T-helper 17 cell (primary cell): ENCODE measurements at places on chromosomes 3 and 15.

GRCh38 chr3:95210878-95211277, 1148.0 kb downstream of the NSUN3 start:
- no peak for DNase-seq

GRCh38 chr15:68776477-68777270, 44.0 kb downstream of the ANP32A start:
- DNase-seq: no peak

DNA sequence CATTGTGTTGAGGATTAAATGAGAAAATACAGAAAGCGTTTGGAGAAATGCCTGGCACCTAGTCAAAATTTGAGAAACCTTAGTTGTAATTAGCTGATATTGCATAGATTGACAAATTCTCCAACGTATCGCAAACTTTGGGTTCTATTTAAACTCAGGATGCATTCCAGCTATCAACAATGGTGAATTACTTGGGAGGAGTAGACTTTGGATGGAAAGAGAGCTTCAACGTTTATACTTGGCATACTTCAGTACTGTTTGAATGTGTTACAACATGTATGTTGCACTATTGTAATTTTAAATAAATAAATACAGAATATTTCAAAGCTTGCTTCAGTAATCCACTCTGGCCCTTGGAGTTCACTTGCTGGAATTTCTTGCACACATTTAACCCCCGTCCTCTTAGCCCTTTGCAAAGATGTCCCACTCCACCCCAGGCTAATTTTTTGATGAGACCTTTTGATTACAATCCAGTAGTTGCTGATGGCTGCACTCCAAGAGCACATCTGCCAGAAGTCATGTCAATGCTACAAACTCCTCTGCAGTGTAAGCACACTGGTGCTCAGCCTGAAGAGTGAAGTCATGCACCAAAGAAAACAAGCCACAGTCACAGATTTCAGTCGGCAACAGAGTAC, 4.7 kb upstream of the DIS3L start:
- no peak for DNase-seq

DNA sequence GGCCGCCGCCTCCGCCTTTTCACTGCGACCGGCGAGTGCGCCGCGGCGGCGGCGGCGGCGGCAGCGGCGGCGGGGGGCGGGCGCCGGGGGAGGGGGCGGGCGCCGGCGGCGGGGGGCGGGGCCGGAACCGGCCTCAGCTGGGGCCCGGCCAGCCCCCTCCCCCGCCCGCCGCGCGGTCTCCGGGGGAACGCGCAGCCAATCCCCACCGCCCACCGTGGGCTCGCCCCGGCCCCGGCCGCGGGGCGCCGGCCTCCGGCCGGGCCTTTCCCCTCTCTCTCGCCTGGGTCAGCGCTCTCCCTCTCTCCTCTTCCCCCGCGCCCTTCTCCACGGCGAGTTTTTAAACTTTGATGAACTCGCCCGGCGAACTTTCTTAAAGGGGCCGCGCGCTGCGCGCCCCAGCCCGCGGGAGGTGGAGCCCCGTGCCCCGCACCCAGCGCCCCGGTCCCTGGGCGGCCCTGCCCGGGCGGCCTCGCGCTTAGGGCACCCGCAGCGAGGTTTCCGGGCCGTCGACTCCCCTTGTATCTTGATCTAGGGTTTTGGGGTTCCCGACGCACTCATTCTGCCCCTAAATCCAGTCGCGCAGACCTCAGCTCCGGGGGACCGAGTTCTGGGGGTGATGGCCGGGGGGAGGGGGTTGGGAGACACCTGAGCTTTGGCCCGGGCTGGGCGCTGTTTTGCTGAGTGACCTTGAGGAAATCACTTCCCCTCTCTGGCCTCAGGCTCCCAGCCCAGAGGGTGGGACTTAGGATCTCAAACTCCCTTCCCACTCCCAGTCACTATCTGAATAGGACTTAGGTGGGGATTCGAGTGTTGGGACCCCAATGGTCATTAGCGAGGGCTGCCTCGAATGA, at the start of gene RBPMS2:
RBPMS2 (minus strand) TSS at position 39 of the 851 bp plus-strand sequence. CDS start 270 bp downstream, outside the sequence.
- DNase-seq: peak; percentile 5

DNA sequence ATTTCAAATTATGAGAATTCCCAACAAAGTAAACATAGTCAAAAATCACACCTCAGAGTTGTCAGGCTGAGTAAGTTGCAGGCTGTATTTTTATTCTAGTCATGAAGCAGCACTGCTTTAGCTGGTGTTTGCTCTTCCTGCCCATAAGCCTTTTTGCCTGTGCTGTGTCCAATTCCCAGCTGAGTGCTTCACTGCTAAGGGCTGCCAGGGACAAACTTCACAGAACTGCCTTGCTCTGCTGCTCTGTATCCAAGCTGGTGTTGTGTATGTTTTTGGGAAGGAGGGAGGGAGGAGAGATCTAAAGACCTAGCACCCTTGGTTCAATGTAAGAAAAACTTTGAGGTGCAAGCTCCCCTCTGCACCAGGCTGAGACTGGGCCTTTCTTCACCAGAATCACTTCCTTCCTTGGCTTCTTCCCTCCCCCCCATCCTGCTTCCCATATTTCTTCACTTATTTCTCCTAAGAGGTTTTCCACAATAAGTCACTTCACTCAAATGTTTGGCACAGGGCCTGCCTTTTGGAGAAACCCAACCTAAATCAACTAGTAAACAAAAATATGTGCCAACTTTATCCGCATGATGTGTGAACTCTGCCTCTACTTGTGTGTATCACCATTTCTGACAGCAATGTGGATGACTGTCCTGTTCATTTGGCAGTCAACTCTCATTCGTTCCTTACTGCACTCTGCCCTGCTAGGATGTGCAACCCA, 156.1 kb downstream of the TBL1XR1 start:
- no peak for DNase-seq
